ENCODE measurements at places on chromosomes 7 and 10. TPM values are rescaled to one million over a fixed set of nuclear protein-coding genes. Genes with fewer than 3 reads are reported as not detected.
A peak's percentile ranks its signal among the peaks of the same experiment; 100 is the strongest.

DNA sequence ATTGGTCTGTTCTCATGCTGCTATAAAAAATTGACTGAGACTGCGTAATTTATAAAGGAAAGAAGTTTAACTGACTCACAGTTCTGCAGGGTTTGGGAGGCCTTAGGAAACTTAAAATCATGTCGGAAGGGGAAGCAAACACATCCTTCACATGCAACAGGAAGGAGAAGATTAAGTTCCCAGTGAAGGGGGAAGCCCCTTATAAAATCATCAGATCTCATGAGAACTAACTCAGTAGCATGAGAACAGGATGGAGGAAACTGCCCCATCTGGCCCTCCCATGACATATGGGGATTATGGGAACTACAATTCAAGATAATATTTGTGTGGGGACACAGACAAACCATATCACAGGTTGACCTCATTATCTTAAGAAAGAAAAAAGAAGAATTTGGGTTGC, 134.5 kb downstream of the PPP1R3A start:
- no peak for DNase-seq

- DNase-seq: no peak
These were observed 78.7 kb upstream of the ABI1 start for GRCh38 chr10:26939290-26939961.

DNA sequence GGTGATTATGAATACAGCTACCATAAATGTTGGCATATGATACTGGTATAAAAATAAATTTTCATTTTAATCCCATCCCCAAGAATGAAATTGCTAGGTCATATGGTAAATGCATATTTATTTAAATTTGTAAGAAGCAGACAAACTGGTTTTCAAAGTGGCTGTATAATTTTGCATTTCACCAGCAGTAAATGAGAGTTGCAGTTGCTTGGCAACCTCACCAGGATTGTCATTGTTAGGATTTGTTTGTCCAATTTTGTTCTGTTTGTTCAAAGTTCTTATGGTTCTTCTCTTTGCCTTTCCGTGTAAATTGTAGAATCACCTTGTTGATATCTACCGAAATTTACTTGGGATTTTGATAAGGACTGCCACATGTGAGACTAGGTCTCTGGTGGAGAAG, 237.4 kb downstream of the OTUD1 start:
- DNase-seq: no peak

- DNase-seq: no peak
These were observed 29.0 kb upstream of the WDFY4 start for GRCh38 chr10:48655411-48656240.

GRCh38 chr7:90797596-90797995, 201.5 kb downstream of the CDK14 start:
- no peak for DNase-seq

GRCh38 chr7:158966780-158967390, 110.5 kb downstream of the DYNC2I1 start:
- DNase-seq: no peak

DNA sequence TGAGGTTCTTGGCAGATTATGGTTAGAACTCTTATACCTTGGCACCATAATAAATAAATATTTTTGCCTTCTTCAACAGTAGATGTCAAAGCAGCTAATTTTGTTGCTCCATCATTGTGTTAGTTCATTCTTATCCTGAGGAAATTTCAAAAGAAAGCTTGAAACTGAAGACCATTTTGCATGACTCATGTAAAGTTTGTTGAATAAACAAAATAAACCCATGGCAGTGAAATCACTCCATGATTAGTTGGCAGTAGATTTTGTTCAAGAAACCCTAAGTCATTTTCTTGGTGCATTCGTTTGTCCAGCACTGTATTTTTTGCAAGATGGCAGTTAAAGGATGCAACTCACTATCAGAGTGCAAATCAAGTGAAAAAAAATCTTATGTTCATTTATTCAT, 91.6 kb downstream of the HECW1 start:
- DNase-seq: no peak

- DNase-seq: no peak
These were observed 298.0 kb upstream of the IMMP2L start for GRCh38 chr7:111860248-111860647.

GRCh38 chr7:129529643-129530042, 27.3 kb downstream of the SMKR1 start:
- DNase-seq: no peak

GRCh38 chr10:96703358-96703757, 17.0 kb downstream of the PIK3AP1 start:
- DNase-seq: no peak

- DNase-seq: no peak
These were observed 1377.4 kb downstream of the XPNPEP1 start for GRCh38 chr10:108545921-108546320.

DNA sequence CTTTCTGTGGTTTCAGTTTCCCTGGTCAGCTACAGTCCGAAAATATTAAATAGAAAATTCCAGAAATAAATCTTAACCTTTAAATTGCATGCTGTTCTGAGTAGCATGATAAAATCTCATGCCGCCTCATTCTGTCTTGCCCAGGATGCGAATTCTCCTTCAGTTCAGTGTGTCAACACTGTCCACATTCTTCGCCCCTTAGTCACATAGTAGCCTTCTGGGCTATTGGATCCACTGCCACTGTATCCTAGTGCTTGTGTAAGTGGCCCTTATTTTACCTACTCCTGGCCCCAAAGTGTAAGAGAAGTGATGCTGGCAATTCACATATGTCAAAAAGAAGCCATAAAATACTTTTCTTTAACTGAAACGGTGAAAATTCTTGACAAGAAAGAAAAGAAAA, 129.6 kb downstream of the ZWINT start:
- no peak for DNase-seq

DNA sequence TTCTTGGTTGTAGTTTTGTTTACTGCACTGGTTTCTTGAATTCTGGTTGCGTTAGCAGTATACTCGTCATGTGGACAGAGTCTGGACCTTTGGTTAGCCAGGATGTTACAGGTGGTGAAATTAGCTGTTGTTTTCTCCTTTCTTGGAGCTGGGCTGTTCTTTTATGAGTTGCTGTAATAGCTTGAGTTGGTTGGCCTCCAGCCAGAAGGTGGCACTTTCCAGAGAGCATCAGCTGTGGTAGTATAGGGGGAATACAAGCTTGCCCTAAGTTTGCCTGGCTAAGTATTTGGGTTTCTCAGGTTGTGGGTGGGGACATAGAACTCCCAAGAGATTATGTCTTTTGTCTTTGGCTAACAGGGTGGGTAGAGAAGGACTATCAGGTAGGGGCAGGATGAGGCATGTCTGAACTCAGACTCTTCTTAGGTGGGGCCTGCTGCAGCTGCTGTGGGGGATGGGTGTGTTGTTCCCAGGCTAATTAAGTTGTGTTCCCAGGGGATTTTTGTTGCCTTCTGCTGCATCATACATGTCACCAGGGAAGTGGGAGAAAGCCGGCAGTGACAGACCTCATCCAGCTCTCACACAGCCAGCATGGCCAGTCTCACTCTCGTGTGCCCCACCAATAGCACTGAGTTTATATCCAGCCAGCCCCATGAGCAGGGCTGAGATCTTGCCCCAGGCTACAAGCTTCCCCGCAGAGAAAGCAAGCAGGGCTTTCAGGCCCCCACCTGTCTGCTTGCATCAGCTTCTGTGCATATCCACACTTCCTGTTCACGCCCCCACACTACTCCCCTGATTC, 246.7 kb upstream of the TPK1 start:
- DNase-seq: no peak

- DNase-seq: no peak
These were observed 20.0 kb downstream of the LAMB1 start for GRCh38 chr7:107982918-107983389.

DNA sequence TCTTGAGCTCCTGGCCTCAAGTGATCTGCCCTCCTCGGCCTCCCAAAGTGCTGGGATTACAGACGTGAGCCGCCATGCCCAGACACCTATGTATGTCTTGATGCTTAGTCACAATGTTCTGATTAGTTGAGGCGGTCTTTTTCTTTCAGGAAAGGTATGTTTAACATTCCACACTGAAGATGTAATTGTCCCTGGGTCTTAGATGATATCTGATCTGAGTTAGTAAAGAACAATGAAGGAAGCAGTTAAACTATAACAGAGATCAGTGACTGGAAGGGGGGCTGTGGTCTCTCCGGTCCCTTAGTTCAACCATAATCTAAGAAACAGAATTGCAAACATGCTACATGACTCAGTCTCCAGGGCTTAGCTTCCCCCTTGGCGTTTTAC, 31.5 kb upstream of the SH2D4B start:
- DNase-seq: no peak

DNA sequence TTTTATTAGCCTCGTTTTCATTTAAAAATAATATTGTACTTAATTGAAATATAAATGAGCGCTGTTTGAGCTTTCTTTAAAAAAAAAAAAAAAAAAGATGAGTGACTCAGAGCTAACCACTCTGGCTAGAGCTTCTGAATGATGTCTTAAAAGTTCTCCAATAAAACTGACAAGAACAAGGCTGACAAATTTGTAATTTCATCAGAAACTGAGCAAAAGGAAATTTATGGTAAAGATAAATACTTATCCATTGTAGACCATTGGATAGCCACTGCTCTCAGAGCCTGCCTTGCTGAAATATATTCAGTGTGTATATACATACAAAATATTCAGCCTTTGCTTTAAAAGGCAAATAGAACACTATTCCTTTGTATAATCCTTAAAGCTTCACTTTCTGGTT, 91.2 kb upstream of the OIT3 start:
- no peak for DNase-seq

DNA sequence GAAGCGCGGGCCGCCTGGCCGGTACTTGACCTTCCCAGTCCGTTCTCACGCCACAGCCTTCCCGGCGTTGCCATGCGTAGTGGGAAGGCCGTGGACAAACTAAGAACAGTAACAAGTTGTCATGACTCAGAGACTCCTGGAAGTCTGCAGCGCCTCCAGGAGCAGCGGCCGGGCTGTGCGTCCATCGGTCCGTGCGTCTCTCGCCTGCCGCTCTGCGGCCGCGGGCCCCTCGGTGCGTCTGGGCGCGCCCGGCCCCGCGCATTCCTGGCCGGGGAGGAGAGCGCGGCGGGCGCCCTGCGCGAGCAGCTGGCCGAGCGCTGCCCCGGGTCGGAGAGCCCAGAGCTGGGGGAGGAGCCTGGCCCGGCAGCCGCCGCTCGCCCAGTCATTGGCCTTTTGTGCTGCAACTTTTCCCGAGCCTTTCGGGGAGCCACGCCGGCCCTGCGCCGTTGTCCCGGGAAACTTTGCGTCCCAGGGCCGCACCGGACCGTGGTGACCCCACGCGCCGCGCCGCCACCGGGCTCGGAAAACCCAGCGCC, 123.7 kb downstream of the TACC2 start:
- no peak for DNase-seq

DNA sequence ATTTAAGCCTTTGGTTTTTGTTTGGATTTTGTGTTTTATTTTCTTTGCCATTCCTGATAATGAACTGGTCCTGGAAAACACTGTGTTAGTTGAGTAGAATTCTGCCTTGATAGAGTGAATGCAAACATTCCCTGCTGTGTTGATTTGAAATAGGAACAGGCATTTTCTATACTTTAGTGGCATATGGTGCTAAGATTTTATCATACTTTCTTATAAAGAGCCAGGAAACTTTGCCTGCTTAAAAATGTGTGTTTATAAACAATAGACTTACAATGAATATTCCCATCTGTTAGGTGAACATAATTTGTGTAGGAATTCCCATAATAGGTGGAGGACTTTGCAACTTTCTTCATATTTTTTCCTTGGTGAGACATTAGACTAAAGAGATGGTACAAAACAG, 333.3 kb downstream of the SDK1 start:
- DNase-seq: no peak

DNA sequence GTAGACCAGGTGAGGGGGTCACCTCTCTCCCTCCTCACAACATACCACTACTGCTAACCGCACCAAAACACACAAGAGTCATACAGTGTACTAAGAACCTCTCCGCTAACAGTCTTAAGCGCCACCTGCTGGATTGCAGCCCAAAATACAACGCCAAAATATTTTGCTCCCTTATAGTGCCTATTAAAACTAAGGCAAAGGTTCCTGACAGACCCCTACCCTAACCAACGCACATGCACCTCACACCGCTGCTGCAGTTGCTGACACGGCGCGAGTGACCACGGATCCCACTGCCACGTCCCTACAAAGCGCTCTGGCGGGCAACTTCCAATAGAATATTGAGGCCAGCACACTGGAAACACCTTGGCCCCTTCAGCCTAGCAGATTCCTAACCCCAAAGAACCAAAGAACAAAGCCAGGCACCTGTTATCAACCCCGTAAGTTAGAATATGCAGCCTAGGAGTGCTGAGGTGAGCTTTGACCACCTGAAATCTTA, 563.6 kb upstream of the SEMA3D start:
- peak; percentile 72 for DNase-seq

GRCh38 chr7:51785171-51785570, 468.6 kb upstream of the COBL start:
- DNase-seq: no peak

DNA sequence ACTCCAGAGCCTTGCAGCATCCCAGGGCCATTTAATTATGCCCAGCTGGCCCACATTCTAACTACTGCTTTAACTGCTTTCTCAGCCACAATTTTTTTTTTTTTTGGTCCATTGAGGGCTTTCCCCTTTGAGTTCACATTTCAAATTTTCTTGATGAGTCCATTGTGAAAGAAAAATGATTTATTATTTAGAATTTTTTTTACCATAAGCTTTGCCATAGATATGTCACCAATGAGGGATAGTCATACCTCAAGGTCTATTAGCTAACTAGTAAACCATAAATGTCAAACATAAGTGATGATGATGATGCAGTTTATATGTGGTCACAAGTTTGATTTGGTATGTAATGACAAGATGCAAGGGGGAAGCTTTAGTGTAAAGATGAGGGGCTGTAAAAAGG, 282.9 kb downstream of the BICC1 start:
- DNase-seq: no peak

DNA sequence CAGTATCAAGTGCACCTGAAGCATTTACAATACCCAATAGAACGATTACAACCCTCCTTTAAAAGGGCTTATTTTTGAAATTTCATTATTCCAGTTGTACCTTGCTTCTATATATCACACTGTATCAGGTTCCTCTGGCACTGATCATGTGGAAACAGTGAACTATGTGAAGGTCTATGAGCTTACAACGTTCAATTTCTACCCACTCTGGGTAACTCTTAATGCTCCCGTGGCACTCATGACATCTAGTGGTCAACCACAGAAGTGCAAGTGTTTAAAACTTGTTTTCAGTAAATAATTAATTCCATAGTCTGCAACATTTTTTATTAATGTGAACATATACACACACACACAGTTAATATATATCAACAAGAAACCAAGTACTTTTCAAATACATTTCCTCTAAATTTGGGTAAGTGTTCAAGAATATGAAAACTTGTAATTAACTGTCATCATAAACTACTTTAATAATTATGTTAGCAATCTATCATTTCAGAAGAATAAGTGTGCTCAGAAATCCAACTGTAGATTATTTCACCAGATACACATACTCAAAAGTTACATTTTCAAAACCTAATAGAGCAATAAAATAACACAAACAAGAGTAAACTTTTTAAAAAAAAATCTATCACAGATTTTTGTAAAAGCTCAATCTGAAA, 61.0 kb downstream of the MPP7 start:
- peak; percentile 80 for DNase-seq

Gene HMX3
- not detected for total RNA-seq

Gene CCDC7
- 13.6 TPM for total RNA-seq

Gene FAM180A
- not detected for total RNA-seq

Gene CFTR
- not detected for total RNA-seq

Gene RBM17
- total RNA-seq: 258 TPM

Gene ZP3
- total RNA-seq: 7.4 TPM

Gene TMEM196
- total RNA-seq: not detected

Gene NRP1
- total RNA-seq: 5.0 TPM

Gene LIPF
- not detected for total RNA-seq

Gene PLXDC2
- total RNA-seq: not detected

Measured in activated CD4-positive, alpha-beta T cell treated with anti-CD3 and anti-CD28 coated beads, Interleukin-2, amount 10 ng/mL, durations not matched to agents 24 days and 14 days (primary cell).